ENCODE measurements at places on chromosomes 7 and 10. TPM values are rescaled to one million over a fixed set of nuclear protein-coding genes. Genes with fewer than 3 reads are reported as not detected.

The CYP3A5 gene
- 3.4 TPM for total RNA-seq

The LEP gene
- 0.97 TPM for total RNA-seq

The NEUROG3 gene
- not detected for total RNA-seq

The FOXP2 gene
- total RNA-seq = 17.6 TPM

The TMEM130 gene
- 15.3 TPM for total RNA-seq

GRCh38 chr7:30796105-30796869, 25.1 kb downstream of the MINDY4 start:
- DNase-seq = no peak

DNA sequence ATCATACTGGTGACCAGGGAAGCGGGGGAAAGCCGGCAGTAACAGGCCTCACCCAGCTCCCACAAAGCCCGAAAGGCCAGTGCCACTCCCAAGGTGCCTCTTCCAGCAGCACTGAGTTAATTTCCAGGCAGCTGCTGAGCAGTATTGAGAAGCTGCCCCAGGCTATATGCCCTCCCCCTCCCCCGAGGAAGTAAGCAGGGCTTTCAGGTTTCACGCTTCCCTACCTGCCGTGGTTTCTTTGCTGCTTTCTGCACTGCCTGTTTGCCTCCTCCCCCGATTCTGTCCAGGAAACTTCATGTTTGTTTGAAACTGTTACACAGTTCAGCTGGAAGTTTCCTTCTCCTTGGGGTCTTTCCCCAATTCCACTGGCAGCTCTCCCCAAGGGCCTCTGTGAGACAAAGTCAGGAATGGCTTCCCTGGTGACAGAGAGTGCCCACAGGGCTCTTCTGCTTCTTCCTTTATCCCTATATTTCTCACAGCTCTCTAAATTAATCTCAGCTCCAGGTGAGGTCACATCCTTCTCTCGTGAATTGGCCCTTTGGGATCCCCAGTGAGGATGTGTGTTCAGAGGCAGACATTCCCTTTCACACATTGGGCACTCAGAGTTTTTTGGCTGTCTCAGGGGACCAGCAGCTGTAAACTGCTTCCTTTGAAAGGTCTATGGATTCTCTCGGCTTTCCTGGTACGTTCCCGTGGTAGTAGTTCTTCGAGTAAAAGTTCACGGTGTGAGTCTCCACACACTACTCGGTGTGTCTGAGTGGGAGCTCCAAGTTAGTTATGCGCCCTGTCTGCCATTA, 19.4 kb downstream of the C1GALT1 start:
- no peak for DNase-seq

DNA sequence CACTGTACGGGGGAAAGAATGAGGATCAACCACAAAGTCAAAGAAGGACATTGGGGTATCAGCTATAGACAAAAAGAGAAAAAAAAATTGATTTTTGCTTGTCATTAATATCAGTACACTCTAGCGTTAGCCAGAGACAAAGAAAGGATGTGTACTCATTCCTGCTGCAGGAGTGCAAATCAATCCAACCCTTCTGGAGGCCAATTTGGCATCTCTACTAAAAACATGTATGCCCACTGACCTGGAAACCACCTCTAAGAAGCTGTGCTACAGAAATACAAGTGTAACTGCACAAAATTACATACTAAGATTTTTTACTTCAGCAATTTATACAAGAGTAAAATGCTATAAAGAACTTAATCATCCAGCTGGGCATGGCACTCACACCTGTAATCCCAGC, 13.6 kb downstream of the NSMCE4A start:
- DNase-seq = no peak

DNA sequence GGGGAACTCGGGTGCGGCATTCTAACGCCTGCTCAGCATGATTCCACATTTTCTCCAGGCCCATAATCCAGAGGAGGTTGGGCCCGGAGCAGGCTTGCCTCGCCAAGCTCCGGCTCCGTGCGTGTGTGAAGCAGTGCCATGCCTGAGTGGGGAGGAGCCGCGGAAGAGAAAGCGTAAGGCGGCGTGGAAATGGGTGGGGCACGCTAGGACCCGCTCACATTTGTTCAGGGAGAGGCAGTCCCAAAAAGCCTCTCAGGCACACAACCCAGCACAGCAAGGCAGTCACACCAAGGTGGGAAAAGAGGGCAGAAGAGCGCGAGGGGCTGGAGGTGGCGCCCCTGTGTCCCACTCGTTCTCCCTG, 695 bp upstream of the VDAC2 start:
- peak; percentile 91 for DNase-seq

GRCh38 chr7:142158736-142159496, 47.4 kb downstream of the MGAM2 start:
- no peak for DNase-seq

- DNase-seq = no peak
Observed at GRCh38 chr10:107163881-107164861, at the start of gene SORCS1. Gene SORCS1, minus strand, starts transcription at chr10:107164706.
